ENCODE measurements at places on chromosomes 11 and 22.

DNA sequence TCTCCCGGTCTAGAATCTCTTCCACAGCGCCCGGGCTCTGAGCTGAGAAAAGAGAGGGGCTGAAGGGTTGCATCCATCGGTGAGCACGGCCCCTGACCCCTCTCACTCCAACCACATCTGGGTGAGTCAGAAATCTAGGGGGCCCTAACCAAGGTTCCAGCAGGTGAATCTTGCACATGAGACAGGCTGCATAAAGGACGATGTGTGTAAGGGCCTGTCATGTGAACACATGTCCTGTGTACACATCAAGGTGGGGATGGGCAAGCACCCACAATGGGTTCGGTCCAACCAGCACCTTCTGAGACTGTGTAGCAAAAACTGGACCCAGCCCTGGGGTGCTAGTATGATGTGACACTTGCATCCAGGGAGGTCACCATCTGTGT lies 1.2 kb downstream of the BET1L start:
- no peak for DNase-seq

DNA sequence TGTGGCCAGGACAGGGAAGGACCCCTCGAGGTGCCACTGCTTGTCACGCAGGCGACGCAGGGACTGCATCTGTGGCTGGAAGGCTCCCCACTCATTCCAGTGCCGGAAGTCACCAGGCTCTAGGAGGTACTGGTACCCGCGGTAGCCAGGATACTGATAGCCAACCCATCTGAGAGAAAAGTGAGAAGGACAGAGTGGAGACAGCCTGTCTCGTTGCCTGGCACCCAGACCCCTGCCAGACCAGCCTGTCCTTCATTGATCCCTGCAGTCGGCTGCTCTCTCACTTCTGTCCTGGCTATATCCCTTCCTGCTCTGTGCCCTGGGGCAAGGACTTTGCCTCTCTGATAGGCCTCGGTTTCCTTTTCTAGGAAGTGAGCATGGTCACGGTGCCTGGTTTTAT lies 9.6 kb upstream of the TPST2 start:
- no peak for DNase-seq

DNA sequence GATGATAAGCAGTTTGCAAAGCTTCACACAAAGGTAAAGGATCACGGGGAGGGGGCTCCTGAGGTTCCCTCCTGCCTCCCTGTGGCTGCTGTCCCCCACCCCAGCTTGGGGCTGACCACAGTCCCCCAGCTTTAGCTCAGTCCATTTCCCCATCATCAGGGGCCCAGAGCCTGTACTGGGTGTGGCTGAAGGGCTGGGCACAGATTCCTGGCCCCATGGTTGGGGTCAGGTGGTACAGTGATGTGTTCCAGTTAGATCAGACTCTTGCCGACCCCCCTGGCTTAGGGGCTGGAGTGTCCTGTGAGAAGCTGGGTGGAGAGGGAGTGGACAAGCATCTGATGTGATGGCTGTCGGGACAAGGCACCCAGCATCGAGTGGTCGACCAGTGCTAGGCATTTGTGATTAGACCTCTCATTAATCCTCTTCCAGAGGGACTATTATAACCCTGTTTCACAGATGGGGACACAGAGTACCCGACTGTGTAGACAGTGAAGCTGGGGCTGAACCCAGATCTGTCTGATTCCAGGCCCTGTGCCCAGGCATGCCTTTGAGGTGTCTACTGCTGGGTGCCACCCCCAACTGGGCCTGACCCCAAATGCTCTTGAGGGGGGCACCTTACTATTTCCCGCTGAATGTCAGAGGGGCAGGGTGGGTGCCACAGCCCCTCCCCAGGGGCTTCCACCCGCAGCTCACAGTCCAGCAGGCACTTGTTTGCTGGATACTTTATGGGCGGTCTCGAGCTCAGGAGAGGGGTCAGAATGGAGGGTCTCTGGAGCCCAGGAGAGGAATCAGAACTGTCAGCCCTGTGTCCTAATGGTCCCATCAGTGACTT lies 4.3 kb downstream of the SHANK3 start:
- peak; percentile 29 for DNase-seq

DNA sequence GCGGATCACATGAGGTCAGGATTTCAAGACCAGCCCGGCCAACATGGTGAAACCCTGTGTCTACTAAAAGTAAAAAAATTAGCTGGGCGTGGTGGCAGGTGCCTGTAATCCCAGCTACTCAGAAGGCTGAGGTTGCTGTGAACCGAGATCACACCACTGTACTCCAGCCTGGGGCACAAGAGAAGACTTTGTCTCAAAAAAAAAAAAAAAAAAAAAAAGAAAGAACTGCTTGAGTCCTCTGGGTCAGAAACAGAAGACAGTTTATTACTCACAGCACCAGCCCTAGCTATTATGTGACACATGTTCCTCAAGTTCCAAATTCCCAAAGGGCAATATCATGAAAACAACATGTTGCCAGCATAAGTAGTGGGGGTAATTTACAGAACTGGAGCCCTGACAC lies 1014.1 kb upstream of the RAG2 start:
- no peak for DNase-seq

- no peak for DNase-seq
Observed at GRCh38 chr11:10522276-10522675, 18.7 kb downstream of the RNF141 start.

GRCh38 chr11:129997513-129997912 lies 5.1 kb downstream of the PRDM10 start:
- no peak for DNase-seq

DNA sequence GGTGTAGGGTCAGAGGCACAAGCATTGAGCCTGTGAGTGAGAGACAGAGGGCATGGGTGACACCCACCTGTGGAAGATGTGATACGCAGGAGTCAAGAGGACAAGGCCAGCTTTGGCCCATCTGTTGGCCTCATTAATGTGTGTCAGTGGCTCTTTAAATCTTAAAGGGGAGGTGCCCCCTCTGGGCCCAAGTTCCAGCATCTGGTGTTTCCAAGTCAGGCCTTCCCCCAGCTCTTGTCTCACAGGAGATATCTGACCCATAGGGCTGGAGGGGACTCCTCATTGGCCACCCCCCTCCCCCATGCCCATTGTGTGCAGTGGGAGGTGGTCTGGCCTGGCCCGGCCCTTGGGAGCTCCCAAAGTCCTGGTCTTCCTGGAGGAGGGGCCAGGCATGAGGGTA lies 8.9 kb downstream of the KCNK7 start:
- no peak for DNase-seq

GRCh38 chr22:37299969-37300509 lies 17.7 kb downstream of the CYTH4 start:
- no peak for DNase-seq

- DNase-seq: no peak
Observed at GRCh38 chr11:118574636-118575035, 2.4 kb downstream of the ARCN1 start.

DNA sequence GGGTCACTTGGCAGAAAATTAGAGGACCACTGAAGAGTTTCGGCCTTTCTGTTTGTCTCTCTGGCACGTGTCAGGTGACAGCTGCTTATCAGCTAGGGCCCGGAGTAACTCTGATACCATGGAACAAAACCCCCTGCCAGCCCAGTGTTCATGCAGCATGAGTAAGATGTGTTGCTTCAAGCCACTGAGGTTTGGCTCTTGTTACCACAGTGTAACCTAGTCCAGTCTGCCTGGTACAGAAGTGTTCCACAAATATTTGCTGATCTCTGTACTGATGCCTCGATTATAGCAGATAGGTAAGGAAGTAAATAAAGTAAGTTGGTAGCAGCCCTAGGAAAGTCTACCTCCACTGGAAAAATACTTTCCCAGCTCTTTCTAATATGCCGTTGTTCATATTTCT lies 20.5 kb upstream of the ETS1 start:
- no peak for DNase-seq

- DNase-seq: no peak
Observed at GRCh38 chr11:33214187-33214586, 43.0 kb upstream of the HIPK3 start.

- peak; percentile 39 for DNase-seq
Observed at GRCh38 chr22:29914991-29915533, 32.1 kb downstream of the MTMR3 start.
